ENCODE measurements at places on chromosomes 4 and X. TPM values are rescaled to one million over a fixed set of nuclear protein-coding genes. Genes with fewer than 3 reads are reported as not detected.

Gene PYURF
- total RNA-seq = 44.3 TPM

GRCh38 chrX:108312957-108313356 is 125.3 kb downstream of the COL4A6 start:
- no peak for DNase-seq

Gene CPEB2
- 14.3 TPM for total RNA-seq

GRCh38 chr4:184298254-184298653 is 80.6 kb upstream of the ENPP6 start:
- no peak for DNase-seq

Gene FGB
- not detected for total RNA-seq

Gene CC2D2A
- total RNA-seq = not detected

Gene SSX1
- total RNA-seq = not detected

Gene PDZD4
- total RNA-seq = 0.12 TPM

Gene SCFD2
- total RNA-seq = 28.3 TPM

Gene SOD3
- total RNA-seq = not detected

- DNase-seq = no peak
These were observed 66.6 kb downstream of the BLTP1 start for GRCh38 chr4:122218762-122219161.

DNA sequence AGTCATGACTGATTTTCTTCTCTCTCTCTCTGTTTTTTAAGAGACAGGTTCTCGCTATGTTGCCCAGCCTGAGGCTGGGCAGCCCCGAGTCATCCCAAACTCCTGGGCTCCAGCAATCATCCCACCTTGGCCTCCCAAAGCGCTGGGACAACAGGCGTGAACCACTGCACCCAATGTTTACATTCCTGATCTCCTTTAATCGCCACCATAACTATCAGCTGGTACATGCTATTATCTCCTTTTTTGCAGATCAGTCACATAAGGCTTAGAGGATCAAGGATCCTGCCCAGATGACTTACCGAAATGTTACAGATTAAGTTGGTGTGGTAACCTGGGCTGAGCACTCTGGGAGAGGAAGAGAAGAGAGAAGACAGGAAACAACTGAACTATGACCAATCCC is 1.5 kb upstream of the USP46 start:
- DNase-seq = no peak

Gene PRSS48
- total RNA-seq = not detected

GRCh38 chr4:185134307-185134869 is 8.7 kb upstream of the SLC25A4 start:
- no peak for DNase-seq

DNA sequence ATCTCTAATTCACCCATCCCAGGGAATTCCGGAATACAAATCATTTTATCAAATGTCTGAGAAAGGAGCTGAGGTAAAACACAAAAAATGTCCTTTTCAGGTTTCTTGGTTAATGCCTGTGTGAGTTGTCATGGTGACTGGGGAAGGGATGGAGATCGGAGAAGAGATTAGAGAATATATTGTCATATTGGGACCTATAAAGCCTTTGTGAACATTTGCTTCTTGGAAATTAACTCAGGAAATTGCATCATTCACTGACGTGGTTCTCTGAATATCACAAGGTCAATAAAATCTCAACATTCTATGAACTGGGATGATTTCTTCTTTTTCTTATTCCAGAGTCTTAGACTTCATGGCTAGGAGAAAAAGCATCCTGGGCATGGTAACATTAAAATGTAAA is 174.8 kb upstream of the GLRA2 start:
- no peak for DNase-seq

DNA sequence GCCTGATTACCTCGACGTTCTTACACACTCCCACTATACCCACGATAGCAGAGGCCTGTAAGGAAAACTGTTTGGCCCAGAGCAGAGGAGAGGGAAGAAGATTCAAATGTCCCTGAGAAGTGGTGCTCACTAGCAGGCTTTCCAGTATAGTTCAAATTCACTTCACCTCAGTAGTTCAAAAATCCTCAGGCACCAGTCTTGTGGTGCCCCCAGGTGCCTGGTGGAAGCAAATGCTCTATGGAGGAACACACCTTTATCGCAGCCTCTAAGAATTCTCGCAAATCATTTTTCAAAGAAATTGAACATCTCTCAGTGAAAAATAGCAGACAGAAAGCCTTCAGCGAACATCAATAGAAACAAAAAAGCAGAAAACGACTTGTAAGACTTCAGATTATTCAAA is 12.2 kb upstream of the MTMR1 start:
- DNase-seq = no peak

DNA sequence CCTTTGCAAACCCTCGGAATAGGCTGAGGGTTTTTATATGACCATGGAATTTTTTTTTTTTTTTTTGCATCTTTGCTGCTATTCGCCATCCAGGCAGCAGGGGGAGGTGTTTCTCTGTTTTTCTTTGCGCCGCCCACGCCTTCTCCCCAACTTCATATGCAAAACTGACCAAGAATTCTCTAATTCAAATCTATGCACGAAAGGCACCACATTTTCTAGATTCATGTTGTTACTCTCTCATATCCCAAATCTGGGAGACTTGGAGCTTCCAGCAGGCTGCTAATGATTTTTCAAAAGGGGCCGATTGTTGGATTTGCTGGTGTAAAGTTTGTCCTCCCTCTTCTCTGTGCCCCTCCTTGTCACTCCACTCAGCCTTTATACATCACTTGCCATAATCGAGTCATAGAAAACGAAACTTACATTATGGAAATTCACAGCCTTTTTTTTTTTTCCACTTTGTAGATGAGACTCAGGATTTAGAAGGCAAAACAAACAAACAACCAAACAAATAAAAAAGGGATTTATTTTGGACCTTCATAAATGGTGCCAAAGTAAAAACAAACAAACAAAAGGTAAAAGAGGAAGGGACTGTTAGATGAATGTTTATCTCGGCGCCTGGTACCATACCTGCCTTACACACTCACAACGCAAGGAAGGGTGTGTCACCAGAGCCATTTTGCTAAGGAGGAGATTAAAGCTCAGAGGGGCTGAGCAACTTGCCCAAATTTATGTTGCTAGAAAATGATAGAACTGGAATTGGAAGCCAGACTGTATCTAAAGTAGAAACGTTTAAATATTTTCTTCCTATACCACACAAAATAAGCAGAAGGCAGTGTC is 29.3 kb upstream of the BOD1L1 start:
- peak; percentile 63 for DNase-seq

DNA sequence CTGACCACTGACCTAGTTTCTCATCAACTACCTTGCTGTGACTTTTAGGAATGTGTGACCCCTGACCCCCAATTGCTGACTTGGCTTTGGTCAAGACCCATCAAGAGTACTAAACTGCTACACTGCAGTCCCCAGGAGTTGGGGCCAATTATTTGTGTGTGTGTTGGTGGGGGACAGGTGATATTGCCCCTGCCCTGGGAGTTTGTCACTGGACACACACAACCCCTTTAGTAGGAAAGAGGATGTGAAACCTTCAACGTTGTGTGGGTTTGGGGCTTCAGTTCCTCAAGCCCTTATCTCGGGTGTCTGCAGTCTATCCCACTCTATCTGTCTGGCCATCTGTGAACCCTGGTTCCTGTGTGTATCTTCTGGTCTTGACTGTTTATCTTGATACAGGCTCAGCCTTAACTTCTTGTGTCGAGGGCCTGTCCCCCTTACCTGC is 6.5 kb downstream of the SASH3 start:
- DNase-seq = no peak

- peak; percentile 47 for DNase-seq
These were observed 167.1 kb downstream of the NSUN7 start for GRCh38 chr4:40916880-40917279.

DNA sequence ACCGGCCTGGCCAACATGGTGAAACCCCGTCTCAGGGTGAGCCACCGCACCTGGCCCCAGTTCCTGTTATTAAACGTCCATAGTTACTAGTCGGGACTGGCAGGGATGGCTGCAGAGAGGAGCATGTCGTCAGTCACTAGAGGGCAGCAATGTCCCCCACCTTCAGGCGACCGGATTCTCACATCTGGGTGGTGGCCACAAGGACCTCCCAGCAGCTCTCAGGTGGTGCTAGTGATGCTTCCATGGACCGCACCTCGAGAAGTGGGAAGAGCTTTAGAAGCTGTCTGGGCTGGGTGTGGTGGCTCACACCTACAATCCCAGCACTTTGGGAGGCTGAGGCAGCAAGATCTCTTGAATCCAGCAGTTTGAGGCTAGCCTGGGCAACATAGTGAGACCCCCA is 13.3 kb upstream of the IL3RA start:
- DNase-seq = peak; percentile 78

Gene RNF150
- 0.05 TPM for total RNA-seq

Gene NXF2B
- total RNA-seq = not detected

Gene CNGA2
- not detected for total RNA-seq

DNA sequence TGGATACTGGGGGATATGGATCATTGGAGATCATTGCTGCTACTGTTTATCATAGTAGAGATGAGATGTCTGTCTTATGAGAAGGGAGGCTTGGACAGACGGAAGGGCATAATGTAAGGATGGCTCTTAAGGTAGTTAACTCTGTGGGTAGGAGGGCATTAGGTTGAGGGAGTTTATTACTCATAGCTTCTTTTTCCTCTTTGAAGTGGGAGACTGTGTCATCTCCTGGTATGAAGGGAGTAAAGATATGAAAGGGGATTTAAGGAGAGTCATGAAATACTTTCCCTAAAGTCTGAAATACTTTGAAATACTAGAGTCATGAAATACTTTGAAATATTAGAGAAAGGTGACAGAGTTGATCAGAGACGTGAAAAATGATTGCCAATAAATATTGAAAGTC is 255.5 kb upstream of the PITX2 start:
- DNase-seq = no peak

Gene NXF3
- total RNA-seq = not detected

DNA sequence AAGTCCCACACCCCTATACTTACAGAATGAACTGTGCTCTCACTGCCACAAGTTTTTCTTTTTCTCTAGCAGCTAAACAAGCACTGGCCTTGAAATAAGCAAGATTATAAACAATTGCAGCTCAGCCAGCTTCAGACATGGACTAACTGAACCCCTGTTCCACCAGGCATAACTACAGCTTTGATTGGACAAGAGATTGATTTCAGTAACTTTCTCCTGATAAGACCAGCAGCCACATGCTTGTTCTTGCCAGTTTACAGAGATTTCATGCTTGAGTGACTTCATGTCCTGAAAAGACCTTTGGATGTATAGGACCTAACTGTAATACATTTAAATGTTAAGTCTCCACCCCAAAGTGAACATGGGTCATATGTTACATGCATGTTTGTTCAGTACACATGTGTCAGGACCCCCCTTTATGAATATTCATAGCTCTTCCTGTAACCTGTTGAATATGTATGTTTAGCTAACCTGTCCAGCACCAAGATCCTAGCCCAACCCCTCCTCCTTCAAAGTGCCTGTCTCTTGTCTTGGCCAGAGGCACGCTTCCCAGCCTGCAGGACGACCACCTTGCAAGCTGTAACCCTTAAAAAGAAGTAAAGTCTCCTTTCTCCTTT is 27.9 kb downstream of the ZNF275 start:
- no peak for DNase-seq

Gene ZNF157
- 0.19 TPM for total RNA-seq

DNA sequence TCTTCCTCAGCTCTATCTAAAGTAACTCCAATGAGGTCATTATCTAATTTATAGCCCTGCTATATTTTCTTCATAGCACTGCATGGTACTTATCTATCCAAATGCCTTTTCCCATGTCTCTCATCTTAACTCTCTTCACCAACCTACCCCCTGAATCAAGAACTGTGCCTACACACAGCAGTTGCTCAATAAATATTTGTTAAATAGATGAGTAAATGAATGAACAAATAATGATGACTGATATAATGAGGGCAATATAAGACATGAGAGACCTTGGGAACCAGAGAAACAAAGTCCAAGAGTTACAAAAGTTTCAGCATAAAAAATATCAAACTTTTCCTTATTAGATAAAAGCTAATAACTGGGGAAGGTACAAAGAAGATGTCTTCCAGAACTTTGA is 19.6 kb downstream of the CAMK2D start:
- no peak for DNase-seq

DNA sequence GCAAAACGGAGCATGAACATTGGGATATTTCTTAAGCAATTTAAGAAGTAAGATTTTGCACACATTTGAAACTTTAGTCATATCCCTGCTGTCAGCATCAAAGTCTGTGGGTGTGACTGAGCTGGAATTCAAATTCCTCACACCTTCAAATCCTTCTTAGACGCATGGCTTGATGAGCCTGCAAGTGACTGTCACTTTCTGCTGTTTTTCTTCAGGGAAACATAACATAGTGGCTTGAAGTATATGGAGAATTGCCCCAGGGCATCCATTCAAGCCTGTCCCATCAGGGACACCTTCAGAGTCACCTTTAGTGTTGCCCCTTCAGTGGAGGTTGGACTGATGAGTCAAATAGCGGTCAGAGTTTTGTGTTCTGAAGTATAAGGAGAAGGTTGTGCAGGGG is 17.4 kb downstream of the FHDC1 start:
- DNase-seq = no peak
